Effector memory CD8-positive, alpha-beta T cell (primary cell): ENCODE measurements at places on chromosomes 4 and X.
A peak's percentile ranks its signal among the peaks of the same experiment; 100 is the strongest.

- H3K27me3 ChIP-seq: no peaks in the 10 kb centered on the region
- DNase-seq: no peak
- H3K4me3 ChIP-seq: no peak overlapping the region
- no peaks in the 10 kb centered on the region for H3K36me3 ChIP-seq
Observed at GRCh38 chrX:151902813-151903591, 9.7 kb upstream of the MAGEA4 start.

DNA sequence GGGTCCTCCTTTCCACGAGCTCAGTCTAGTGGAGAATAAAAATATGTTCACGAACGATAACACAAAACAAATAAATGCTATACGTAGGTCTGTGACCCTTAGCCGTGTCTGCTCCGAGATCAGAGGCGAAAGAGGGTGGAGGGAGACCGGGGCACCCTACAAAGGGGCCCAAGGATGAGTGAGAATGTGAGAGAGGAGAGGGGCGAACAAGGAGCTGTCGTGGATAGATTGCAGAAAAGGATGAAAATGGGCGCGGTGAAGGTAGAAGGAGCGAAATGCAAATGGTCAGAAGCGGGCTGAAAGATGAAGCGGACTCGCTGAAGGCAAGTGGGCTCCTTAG lies 6.2 kb upstream of the ZBTB33 start:
- no peaks in the 10 kb centered on the region for H3K36me3 ChIP-seq
- peak overlapping the region; percentile 94 for H3K4me3 ChIP-seq
- no peaks in the 10 kb centered on the region for H3K27me3 ChIP-seq
- peaks cover 14% of the 10 kb centered on the region for H3K4me1 ChIP-seq
- H3K27ac ChIP-seq: peak overlapping the region; percentile 94

DNA sequence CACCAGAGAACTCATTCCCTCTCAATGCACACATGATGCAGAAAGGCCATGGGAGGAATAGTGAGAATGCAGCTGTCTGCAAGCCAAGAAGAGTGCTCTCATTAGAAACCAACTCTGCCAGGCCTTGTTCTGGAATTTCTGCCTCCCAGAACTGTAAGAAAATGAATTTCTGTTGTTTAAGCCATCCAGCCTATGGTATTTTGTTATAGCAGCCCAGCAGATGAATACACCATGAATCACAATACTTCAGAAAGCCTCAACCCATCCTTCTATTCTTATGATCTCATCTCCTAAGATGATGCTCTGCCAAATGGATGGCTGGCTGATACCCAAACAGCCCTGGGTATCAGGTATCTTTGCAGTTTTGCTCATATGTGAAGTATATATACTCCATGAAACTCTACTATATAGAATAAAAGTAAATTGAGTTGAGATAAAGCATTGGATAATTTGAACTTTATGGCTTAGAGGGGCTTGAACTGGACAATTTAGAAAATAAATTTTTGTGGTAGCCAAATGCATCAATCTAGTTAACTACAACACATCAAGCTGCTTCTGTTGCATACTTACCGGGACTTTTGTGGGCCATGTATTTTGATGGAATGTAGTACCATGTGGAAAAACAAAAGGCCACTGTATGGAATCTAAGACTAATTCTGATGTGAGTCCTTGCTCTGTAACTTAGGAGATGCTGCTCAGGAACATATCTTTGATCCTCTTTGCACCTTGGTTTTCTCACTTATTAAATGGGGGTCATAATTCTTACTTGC lies 245.9 kb downstream of the HS3ST1 start:
- H3K36me3 ChIP-seq: no peaks in the 10 kb centered on the region
- no peak overlapping the region for H3K27ac ChIP-seq

- no peak overlapping the region for H3K4me3 ChIP-seq
- H3K27ac ChIP-seq: no peak overlapping the region
- no peaks in the 10 kb centered on the region for H3K36me3 ChIP-seq
- no peaks in the 10 kb centered on the region for H3K27me3 ChIP-seq
- no peak for DNase-seq
Observed at GRCh38 chr4:146329050-146329716, 114.8 kb downstream of the REELD1 start.

GRCh38 chr4:111678479-111678878 lies 466.8 kb upstream of the FAM241A start:
- no peak for DNase-seq
- H3K36me3 ChIP-seq: no peaks in the 10 kb centered on the region
- H3K4me1 ChIP-seq: no peaks in the 10 kb centered on the region
- H3K27ac ChIP-seq: no peak overlapping the region
- H3K4me3 ChIP-seq: no peak overlapping the region

DNA sequence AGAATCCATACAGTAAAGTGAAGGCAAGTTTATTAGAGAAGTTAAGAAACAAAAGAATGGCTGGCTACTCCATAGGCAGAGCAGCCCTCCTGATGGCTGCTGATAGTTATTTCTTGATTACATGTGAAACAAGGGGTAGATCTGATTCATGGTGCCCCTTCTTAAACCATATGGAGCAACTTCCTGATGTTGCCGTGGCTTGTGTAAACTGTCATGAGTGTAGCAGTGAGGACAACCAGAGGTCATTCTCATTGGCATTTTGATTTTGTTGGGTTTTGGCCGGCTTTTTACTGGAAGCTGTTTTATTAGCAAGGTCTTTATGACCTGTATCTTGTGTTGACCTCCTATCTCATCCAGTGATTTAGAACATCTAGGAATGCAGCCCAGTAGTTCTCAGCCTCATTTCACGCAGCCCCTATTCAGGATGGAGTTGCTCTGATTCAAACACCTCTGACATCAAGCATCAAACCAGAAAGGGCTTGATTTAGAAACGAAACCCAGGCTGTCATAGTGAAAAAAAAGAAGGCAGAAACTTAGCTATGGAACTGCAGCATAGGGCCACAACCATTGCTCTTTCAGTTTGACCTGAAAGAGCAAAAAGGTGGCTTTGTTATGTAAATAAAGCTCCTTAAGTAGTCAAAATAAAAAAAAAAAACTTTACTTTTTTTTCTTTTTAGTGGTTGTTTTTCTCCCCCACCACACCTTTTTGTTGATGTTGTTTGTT lies 37.8 kb downstream of the SPCS3 start:
- H3K36me3 ChIP-seq: no peaks in the 10 kb centered on the region
- no peaks in the 10 kb centered on the region for H3K27me3 ChIP-seq
- H3K4me1 ChIP-seq: no peaks in the 10 kb centered on the region
- H3K4me3 ChIP-seq: no peak overlapping the region

- DNase-seq: no peak
- no peaks in the 10 kb centered on the region for H3K4me1 ChIP-seq
- peaks cover 31% of the 10 kb centered on the region for H3K27me3 ChIP-seq
- H3K4me3 ChIP-seq: no peak overlapping the region
- H3K27ac ChIP-seq: no peak overlapping the region
- H3K36me3 ChIP-seq: no peaks in the 10 kb centered on the region
Observed at GRCh38 chr4:89855236-89855635, 18.3 kb upstream of the SNCA start.

GRCh38 chr4:98851806-98852205 lies 77.1 kb downstream of the EIF4E start:
- peaks cover 18% of the 10 kb centered on the region for H3K27me3 ChIP-seq
- no peak overlapping the region for H3K4me3 ChIP-seq
- no peaks in the 10 kb centered on the region for H3K4me1 ChIP-seq
- H3K27ac ChIP-seq: no peak overlapping the region
- no peak for DNase-seq

DNA sequence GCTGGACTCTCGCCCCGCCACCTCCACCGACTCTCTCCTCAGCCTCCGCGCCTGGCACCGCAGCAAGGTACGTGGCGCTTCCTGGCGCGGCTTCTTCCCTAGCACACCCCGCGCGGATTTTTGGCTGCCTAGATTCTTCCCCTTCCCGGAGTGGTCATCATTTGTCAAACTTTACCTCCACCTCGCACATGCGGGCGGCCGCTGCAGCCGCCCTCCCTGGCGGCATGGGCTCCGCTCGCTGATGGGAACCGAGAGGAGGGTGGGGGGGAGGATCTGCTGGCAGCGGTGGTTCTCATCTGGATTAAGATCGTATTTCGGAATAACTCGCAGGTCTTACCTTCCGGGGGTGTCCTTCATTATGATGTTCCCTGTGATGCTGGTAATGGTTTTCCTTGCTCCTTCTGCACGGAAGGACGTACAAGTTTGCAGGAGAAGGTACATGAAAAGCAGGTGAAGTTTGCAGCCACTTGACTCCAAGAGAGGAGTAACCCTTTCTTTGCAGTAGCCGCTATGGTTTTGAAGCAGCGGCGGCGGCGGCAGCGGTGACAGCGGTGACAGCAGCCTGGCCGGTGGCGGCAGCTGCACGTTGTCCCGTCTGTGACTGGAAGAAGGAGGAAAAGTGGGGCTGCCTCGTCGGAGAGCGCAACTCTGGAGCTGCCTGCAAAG lies 2183.9 kb upstream of the TENM3 start:
- H3K27me3 ChIP-seq: peaks cover 27% of the 10 kb centered on the region
- no peak overlapping the region for H3K4me3 ChIP-seq
- DNase-seq: no peak
- H3K27ac ChIP-seq: no peak overlapping the region
- no peaks in the 10 kb centered on the region for H3K36me3 ChIP-seq
